ENCODE measurements at places on chromosomes 13 and 19.

- DNase-seq, result no peak
Measured at GRCh38 chr13:67048084-67048820, 181.9 kb downstream of the PCDH9 start.

GRCh38 chr19:53172889-53173288 lies 14.0 kb upstream of the ZNF347 start:
- no peak for DNase-seq

DNA sequence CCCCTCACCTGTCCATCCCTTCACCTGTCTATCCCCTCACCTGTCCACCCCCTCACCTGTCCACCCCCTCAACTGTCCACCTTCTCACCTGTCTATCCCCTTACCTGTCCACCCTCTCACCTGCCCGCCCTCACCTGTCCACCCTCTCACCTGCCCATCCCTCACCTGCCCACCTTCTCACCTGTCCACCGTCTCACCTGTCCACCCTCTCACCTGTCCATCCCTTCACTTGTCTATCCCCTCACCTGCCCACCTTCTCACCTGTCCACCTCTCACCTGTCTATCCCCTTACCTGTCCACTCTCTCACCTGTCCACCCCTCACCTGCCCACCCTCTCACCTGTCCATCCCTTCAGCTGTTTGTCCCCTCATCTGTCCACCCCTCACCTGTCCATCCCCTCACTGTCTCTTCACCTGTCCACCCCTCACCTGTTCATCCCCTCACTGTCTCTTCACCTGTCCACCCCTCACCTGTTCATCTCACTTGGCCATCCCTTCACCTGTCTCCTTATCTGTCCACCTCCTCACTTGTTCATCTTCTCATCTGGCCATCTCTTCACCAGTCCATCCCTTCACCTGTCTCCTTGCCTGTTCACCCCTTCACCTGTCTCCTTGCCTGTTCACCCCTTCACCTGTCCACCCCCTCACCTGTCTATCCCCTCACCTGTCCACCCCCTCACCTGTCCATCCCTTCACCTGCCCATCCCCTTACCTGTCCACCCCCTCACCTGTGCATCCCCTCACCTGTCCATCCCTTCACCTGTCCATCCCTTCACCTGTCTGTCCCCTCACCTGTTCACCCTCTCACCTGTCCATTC lies 12.7 kb upstream of the KANK2 start:
- DNase-seq, result no peak

DNA sequence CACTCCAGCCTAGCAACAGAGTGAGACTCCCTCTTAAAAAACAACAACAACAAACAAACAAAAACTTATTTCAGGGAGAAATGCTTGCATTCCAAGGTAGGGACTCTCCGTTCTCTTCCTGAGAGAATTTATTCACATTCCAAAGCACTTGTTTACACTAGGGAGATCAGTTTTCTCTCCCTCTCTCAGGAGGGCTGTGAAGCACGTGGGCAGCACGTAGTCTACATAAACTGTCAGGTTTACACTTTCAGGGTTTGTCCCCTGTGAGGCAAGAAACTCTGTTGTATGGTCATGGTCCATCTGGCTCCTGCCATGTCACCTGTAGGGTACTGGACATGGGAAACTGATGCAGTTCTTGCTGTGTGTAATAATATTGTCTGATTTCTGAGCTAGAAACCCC lies 31.6 kb downstream of the WDR87 start:
- DNase-seq, result no peak

DNA sequence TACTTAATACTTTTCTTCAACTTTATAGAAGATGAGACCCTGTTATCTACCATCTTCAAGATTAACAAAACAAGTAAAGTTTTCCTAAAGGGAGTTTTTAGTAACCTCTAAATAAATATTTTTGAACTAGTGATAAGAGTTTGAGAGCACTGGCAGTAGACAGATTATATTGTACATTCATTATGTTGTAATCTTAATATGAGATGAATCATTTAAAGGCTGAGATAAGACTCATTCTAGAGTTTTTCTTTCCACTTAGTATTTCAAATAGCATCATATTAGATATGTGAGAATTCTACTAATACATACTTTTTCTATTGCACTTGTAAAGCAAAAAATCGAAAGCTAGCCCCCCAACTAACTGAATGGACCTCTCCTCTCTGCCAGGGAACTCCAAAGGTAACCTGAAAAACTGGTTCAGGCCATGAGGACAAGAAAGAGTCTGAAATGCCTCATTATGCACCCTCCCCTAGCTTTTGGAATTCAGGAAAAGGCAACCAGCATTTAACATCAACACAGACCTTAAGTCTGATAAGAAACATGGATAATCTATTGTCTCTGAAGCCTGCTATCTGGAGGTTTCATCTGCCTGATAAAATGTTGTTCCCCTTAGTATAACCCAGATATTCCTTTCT lies 875.4 kb upstream of the SLC10A2 start:
- no peak for DNase-seq

DNA sequence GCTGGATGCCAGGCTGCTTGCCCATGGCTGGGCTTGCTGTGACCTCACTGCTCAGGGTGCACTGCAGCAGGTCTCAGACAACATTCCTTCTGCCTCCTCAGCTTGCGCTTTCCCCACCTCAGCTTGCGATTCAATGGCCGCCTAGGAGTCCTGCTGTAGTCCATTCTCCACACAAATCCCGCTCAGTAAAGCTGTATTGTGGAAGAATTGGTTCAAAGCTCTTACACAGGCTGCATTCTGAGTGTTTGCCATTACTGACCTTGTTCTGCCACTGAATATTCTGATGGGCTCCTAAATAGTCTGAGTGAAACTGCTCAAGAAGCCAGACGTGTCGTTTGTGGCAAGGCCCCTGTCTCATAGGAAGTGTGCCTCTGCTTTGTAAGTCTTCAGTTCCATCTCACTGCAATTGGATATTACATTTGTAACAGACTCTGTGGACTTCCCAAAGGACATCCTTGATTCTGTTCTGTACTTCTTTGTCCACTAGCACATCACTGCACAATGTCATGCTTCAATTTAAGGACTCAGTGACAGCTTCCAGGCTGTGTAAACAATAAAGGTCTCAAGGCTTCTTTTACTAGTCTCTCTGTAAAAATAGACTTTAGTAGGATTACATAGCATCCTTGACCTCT lies 49.8 kb downstream of the KATNAL1 start:
- DNase-seq, result no peak

GRCh38 chr13:39988351-39988750 lies 332.9 kb downstream of the COG6 start:
- no peak for DNase-seq

- DNase-seq, result no peak
Measured at GRCh38 chr13:85608255-85608829, 190.9 kb downstream of the SLITRK6 start.

DNA sequence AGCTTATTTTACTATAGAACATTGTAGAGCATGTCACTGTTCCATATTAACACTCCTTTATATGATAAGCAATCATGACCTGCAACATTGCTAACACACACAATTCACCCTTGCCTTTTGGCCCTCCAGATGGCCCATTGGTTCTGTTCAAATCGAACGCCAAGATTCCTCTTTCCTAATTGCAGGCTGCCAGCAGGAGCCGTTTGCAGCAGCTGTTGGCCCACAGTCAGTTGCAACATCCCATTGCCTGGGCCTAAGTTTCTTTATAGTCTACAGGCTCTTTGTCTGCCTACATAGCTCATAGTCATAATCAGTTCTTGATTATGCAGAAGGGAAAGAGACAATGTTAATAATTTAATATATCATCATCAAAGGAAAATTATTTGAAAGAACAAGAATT lies 37.6 kb downstream of the KCTD12 start:
- DNase-seq, result no peak

GRCh38 chr19:43592800-43593350 lies 3.1 kb downstream of the IRGQ start:
- DNase-seq, result no peak

DNA sequence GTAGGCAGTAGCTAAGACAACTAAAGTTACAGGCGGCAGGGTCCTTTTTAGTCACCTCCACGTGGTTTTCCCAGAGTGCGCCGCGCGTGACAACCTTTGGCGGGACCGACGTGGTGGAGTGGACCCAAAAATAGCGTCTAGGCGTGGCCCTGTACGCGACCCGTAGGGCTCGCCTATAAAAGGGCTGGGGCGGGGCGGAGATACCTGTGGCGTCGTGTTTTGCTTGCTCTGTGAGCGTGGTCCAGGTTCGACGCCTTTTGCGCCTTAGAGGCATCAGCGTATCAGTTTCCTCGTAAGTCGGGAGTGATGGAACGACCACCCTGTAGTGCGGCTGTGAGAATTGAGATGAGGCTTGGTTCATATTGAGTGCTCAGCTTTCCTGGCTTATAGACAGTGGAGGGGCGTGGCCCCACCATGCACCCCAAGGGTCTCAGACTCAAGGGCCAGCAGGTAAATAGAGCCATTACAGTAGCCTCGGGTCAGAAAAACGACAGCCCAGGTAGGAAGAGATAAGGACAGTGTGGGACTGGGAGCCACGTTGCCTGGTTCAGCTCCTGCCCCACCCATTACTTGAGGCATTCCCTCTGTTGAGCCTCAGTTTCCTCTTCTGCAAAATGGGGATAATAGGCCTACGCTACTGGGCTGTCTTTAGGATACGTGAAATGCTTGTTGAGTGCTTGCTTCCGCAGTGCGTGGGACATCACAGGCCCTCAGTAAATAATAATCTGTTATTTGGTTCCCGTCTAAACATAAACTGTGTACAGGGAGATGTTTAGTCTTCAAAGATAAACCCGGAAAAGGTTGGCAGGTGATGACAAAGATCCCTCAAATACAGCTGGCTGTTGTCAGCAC lies 693 bp upstream of the TMED1 start:
- DNase-seq, result no peak

DNA sequence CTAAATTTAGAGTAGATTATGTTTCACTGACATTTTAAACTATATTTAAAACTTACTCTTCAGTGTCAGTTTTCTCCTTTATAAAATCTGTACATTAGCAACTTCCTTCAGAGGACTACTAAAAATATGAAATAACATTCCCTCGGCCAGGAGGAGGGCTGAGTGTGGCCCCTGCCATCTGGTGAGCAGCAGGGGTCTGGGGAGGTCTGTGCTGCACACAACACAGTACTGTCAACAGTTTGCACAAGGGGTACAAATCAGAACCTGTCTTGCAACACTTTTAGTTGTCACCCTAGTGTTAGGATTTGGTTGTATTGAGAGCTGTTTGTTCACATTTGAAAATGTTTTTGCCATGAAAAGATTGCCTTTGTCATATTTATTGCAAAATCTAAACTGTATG lies 48.9 kb downstream of the TPP2 start:
- DNase-seq, result no peak

- DNase-seq, result no peak
Measured at GRCh38 chr19:2271234-2272103, 10.5 kb downstream of the PEAK3 start.

DNA sequence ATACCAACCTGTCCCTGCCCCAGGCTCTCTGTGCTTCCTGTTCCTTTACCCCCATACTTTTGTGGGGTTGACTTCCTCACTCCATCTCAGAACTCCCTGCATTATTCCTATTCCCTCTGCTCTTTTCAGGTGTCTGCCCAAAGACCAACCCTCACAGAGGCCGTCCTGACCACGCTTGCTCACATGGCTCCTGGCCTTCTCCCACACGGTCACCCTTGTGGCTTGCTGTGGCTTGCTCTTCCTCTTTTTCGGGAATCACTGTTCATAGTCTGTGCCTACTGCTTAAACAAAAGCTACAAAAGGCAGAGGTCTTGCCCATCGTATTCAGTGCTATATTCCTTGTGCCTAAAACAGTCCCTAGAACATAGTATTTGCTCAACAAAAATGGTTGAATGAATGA lies 25.2 kb upstream of the ARGLU1 start:
- no peak for DNase-seq

GRCh38 chr13:44969551-44970484 lies 19.5 kb downstream of the NUFIP1 start:
- DNase-seq, result no peak

DNA sequence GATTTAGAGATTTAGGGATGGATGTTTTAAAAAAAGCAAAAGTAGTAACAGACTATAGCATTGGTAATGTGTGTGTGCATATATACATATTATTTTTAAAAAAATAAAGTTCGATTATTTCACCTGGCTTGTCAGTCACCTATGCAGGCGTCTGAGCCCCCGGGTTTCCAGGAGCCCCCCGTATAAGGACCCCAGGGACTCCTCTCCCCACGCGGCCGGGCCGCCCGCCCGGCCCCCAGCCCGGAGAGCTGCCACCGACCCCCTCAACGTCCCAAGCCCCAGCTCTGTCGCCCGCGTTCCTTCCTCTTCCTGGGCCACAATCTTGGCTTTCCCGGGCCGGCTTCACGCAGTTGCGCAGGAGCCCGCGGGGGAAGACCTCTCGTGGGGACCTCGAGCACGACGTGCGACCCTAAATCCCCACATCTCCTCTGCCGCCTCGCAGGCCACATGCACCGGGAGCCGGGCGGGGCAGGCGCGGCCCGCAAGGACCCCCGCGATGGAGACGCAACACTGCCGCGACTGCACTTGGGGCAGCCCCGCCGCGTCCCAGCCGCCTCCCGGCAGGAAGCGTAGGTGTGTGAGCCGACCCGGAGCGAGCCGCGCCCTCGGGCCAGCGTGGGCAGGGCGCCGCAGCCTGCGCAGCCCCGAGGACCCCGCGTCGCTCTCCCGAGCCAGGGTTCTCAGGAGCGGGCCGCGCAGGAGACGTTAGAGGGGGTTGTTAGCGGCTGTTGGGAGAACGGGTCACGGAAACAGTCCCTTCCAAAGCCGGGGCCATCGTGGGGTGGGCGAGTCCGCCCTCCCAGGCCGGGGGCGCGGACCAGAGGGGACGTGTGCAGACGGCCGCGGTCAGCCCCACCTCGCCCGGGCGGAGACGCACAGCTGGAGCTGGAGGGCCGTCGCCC lies 840 bp upstream of the CCNA1 start:
- peak; percentile 5 for DNase-seq

DNA sequence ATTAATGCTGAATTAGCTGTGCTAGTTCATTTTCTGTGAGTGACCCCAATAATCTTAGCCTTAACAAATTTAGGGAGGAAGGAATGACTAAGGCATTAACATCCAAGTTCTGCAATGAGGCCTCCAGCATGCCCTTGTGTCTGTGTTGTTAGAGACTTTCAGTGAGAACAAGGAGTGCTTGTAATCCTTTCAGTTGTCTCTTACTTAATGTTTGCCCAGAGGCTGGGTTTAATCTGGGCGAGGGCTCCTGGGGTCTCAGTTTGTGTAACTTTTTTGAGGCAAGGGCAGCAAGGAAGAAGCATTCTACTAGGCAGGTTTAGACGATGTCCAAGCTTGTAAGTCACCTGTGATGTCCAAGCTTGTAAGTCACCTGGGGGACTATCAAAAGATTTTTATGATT lies 24.3 kb downstream of the CCNA1 start:
- DNase-seq, result no peak

- no peak for DNase-seq
Measured at GRCh38 chr13:48185018-48185417, 48.0 kb upstream of the ITM2B start.

DNA sequence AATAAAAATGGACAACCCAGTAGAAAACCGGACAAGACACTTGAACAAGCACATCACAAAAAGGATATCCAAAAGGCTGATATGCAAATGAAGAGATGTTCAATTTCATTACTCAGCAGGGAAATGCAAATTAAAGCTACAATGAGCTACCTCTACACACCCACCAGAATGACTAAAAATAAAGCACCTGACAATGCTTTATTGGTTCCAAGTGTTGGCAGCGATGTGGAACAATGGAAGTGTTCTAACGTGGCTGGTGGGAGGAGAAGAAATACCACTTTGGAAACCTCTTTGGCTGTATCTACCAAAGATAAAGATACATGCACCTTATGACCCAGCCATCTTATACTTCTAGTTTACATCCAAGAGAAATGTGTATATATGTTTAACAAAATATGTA lies 3.7 kb upstream of the ACP7 start:
- DNase-seq, result no peak

Data from cortex of kidney (tissue), 1 donor.